ENCODE measurements at places on chromosomes 12 and 14.
A peak's percentile ranks its signal among the peaks of the same experiment; 100 is the strongest.

GRCh38 chr14:60760209-60760608 is 25.6 kb downstream of the MNAT1 start:
- DNase-seq = no peak

DNA sequence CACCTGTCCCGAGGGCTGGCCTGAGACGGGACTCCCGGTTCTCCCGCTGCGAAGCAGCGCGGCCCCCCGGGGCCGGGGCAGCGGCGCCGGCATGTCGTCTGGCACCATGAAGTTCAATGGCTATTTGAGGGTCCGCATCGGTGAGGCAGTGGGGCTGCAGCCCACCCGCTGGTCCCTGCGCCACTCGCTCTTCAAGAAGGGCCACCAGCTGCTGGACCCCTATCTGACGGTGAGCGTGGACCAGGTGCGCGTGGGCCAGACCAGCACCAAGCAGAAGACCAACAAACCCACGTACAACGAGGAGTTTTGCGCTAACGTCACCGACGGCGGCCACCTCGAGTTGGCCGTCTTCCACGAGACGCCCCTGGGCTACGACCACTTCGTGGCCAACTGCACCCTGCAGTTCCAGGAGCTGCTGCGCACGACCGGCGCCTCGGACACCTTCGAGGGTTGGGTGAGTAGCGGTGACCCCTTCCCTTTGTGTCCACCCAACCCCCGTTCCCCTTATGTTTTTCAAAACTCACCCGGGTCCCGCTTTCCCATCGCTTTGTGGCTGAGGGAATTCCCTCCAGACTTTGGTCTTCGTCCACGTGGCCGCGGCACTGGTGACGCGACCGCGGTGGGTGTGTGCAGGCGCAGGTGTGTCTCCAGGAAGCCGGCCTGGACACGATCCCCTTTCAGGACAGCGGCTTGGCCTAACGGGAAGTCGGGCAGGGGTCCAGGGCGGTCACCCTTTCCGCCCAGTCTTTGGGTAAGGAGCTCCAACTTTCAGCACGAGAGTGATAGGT is 826 bp downstream of the PRKCH start:
- peak; percentile 48 for DNase-seq

- no peak for DNase-seq
Observed at GRCh38 chr12:130953771-130954543, at the start of gene ADGRD1. ADGRD1 (plus strand) TSS chr12:130953907; CDS start chr12:130954466, 559 bp downstream.

DNA sequence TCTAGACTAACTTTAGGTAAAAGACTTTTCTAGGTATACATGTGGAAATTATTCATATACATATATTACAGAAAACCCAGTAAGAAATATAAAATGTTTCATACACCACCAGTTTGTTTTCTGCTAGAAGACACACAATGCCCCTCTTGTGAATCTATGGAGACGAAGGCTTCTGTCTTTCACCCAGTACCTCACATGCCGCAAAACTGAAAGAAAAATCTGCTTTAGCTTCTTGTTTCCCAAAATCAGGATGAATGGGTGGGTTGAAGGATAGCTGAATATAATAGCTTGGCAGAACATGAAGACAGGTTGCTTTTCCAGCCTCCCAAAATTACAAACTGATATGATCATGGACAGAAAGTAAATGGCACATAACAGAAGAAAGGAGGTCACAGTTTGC is 1.3 kb downstream of the TAS2R30 start:
- DNase-seq = no peak

DNA sequence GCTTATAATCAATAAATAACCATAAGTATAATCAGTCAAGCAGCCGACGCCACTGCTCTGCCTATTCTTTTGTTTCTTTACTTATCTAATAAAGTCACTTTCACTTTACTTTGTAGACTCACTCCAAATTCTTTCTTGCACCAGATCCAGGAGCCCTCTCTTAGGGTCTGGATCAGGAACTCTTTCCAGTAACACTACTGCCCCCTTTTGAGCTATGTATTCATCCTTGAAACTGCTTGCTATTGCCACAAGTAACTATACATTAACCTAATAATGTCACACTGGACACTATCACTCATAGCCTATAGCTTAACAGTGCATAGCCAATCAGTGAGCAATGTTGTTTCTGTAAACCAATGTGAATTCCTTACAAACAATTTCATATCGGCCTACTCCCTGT is 2.8 kb upstream of the NID2 start:
- DNase-seq = no peak

DNA sequence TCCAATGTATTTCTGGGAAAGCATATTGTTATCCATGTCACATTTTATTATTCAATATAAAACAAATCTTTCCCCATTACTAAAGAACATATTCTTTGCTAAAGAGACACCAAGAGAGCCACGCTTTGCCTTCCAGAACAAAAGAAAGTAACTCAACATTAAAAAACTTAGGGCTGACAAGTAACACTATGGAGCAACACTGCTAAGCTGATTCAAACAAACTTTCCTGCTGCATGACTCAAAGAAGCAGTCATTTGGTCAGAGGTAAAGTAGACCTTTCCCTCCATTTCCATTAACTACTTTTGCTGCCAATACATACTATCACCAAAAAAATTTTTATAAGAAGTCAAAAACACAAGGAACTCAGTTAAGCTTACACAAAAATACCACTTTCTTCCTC is 83.0 kb downstream of the DENND5B start:
- DNase-seq = no peak

DNA sequence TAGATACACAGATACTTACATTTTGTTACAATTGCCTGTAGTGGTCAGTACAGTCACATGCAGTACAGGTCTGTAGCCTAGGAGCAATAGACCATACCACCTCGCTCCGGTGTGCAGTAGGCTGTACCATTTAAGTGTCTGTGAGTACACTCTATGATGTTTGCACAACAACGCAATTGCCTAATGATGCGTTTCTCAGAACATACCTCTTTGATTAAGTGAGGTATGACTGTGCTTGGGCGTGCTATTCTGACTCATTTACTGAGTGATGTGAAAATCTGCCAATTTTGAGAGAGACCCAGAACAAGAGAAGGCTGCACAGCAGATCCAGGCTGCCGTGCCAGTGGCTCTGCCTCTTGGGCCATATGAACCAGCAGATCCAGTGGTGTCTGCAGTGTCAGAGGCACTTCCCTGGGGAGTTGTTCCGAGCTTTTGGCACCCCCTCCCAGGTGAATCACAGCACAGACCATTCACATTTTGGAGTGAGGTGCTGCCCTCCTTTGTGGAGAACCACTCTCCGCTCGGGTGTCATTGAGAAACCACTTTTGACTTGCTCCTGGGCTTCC is 20.4 kb downstream of the DLK1 start:
- DNase-seq = no peak

DNA sequence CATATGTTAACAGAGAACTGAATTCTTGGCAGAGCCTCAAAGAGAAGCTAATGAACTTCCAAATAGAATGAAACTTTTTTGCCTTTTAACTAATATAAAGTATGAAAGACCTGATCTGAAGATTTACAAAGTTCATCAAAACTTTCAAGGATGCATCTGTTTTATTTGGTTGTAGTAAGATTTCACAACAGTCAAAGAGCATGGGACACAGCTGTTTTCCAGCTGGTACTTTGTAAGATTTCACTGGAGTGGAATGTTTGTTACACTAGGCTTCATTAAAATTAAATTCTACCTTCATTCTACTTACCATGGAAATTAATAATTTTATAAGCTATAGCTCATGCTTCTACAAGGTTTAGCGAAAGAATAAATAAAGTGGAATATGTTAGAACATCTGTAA is 351.2 kb downstream of the SLC6A15 start:
- DNase-seq = no peak

DNA sequence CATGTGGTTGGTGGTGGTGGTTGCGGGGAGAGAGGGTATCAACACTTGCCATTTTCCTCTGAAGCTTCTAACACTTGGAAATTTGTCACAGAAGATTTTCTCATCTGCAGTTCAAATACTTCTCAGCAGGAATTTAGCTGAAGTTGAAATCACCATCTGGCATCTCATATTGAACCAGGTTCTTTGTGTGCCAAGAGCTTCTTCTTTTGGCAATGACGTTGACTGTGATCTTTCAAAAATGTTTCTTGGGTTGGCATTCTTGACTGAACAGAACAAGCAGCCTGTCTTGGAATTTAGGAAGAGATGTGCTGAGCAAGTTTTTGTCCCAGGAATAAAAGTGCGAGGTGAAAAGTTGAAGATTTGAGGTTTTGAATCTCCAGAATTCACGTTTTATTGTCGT is 8.7 kb upstream of the NIN start:
- no peak for DNase-seq

- no peak for DNase-seq
Observed at GRCh38 chr14:99117671-99118045, 154.3 kb downstream of the BCL11B start.

DNA sequence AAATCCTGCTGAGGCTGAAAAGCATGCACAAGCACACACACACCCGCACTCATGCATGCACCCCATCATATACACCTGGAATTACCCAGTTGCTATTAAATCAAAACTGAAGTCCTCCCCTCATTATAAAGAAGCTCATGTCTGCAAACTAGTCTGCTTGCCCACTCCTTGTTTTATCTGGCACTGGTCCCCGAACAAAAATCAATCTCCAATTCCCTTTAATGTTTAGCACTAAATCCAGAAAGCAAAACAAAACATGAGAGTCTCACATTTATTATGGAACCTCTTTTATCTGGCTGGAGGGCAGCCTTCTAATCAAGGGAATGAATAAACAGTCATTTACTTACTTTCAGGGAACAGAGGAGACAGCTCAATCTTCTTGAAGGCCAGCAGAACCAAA is 1093.4 kb upstream of the FLRT2 start:
- no peak for DNase-seq

DNA sequence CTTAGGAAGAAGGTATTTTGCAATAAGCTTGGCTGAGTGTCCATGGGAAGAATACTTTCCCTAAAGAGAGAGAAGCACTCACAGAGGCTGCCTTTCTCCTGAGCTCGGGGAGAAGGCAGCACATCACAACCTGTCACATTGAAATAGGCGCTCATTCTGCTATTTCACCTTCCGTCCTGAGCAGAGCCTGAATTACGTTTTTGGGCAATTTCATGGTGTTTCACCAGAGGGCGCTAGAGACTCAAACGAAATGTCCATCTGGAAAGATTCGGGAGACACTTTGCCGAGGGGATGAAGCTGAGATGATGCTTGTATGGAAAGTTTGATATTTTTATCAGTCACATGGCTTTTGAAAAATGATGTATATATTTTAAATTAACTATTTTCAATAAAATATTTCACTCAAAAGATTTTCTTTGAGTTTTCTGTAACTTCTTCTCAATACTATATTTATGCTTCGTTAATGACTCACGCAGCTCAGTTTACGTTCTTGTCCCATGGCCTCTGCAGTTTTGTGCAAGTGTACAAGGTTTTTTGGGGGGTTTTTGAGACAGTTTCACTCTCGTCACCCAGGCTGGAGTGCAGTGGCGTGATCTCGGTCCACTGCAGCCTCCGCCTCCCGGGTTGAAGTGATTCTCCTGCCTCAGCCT is 17.4 kb upstream of the B4GALNT3 start:
- DNase-seq = peak; percentile 51

DNA sequence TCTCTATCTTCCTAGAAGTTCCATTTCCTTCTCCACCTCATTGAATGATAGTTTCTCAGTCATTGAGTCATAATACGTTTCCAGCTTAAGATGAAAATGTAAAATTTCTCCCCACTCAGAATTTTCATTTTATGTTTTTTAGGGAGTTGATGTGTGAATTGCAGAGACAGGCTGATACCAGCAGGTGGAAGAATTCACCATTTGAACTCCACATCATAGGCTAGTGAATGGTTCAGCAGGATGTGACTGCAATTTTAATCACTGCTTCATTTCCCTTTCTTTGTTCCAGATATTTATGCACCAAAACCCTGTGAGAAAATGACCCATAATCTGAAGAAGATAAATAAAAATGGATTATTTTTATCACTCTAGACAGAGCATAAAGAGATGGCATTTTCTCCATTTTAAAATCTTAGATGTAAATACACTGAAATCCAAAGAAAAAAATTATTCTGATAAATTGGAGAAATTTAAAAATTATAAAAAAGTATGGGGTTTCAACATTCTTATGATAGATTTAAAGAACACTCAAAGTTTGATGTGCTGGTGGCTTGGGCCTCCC is 10.6 kb upstream of the PYGL start:
- no peak for DNase-seq

DNA sequence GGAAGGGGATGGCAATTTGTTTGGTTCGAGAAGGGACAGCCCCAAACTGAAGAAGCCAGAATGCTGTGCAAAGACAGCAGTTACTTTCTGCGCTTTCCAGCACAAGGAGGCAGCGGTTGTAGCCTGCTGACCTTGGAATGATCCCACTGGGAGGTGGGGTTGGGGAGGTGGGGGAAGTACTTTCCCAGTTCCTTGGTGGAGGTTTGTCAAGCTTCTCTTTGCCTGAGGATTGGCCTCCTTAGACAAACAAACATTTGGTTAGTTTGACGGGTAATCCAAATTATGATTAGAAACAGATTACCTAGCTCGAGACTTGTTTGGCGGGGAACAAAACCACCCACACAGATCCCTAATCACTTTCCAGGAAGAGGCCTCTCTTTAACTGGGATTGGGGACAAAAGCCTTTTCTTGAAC is 79.1 kb upstream of the EGLN3 start:
- no peak for DNase-seq

- DNase-seq = no peak
Observed at GRCh38 chr12:108905725-108906124, 25.8 kb downstream of the DAO start.
